ENCODE measurements at places on chromosomes 6 and 20.

DNA sequence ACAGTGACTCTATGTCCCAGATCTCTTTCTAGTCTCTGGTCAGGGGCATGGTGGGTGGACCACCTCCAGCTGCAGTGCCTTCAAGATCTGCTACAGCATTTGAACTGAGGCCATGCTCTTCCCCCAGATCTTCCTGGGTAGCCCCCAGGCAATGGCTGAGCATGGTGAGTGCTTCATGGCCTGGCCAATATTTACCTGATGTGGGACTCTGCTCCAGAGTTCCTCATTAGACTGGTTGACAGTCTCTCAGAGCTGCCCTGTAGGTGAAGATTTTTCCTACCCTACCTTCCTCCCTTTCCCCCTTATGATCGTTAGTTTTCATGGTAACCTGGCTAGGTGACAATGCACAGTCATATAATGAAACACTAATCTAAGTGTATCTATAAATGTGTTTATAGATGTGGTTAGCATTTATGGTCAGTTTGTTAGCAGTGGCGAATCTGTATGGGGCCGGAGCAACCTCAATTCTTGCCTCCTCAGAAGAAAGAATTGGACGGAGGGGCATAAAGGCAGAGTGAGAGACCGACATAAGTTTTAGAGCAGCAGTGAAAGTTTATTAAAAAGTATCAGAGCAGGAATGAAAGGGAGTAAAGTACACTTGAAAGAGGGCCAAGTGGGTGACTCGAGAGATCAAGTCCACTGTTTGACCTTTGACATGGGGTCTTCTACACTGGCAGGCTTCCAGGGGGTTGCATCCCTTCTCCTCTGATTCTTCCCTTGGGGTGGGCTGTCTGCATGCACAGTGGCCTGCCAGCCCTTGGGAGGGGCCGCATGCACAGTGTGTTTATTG lies 256.3 kb downstream of the CD83 start:
- DNase-seq: no peak

GRCh38 chr6:33783781-33784520 lies 5.0 kb downstream of the LEMD2 start:
- DNase-seq: no peak

DNA sequence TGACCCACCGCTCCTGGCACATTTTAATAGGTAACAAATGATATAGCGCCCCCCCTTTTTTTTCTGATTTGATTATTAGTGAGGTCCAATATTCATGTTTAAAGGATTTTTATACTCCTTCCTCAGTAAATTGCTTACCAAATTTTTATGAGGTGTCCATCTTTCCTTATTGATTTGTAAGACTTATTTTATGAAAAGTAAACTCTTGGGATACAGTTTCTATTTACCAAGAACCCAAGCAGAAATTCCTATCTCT lies 25.1 kb downstream of the TRIM27 start:
- DNase-seq: no peak

GRCh38 chr6:134675110-134676054 lies 274.5 kb downstream of the ALDH8A1 start:
- no peak for DNase-seq

- no peak for DNase-seq
Observed at GRCh38 chr20:1241456-1241855, 15.6 kb downstream of the RAD21L1 start.

DNA sequence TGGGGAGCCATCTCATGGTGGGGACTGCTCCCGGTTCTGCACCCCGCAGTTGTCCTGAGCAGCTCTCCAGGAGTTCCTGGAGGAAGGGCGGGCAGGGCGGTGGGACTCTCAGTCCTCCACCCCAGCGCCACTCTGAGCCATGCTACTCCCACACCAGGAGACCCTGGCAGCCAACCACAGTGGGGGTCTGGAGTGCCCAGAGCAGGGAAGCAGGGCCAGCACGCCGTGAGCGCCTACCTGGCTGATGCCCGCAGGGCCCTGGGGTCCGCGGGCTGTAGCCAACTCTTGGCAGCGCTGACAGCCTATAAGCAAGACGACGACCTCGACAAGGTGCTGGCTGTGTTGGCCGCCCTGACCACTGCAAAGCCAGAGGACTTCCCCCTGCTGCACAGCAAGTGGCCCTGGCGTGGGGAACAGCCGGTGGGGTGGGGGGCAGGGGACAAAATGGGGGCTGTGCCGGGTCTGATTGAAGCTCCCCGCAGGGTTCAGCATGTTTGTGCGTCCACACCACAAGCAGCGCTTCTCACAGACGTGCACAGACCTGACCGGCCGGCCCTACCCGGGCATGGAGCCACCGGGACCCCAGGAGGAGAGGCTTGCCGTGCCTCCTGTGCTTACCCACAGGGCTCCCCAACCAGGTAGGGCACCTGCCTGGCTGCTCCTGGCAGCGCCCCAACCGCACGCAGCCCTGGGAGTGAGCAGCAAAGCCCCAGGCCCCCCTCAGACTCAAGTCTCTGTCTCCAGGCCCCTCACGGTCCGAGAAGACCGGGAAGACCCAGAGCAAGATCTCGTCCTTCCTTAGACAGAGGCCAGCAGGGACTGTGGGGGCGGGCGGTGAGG lies 1.6 kb upstream of the TNFRSF6B start:
- DNase-seq: no peak

DNA sequence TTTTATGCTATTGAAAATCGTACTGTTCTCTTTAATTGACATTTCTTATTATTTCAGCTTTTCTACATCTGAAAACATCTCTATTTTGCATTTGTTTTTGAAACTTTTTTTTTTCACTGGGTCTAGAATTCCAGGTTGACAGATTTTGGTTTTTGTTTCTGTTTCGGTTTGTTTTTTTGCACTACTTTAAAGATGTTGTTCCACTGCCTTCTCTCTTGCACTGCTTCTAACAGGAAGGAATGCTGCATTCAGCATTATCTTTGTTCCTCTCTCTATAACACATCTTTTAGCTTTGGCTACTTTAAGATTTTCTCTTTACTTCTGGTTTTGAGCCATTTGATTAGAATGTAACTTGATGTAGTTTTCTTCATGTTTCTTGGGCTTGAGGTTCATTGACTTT lies 20.1 kb upstream of the SLC17A1 start:
- DNase-seq: no peak

DNA sequence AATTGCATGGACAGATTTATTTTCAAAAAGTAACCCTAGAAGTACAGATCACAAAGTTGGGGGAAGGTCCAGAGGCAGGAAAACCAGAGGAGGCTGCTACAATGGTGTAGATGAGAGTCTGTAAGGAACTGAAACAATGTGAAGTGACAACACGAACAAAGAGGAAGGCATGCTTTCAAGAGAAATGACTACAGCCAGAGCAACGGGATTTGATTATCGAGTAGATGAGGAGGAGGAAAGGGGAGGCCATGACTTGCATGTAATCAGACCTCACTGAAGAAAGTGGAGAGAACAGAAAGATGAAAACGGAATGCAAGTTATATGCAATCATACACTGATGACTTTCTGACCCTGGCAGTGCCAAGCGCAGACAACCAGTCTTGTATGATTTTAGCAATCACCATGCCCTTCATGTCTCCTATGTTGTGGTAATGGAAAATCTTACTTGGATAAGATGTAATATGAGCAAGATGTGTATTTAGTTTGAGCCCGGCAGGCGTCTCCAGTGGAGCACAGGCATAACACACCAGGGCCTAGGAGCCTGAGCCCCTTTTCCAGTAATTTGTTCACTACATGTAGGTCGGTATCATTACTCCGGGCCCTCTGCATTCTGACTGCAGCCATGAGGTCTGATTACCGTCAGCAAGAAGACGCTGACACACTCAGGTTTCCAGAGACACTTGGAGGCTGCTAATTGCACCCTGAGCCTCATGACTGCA lies 34.0 kb upstream of the FAM83C start:
- DNase-seq: no peak

GRCh38 chr6:74928203-74928602 lies 277.6 kb downstream of the COL12A1 start:
- no peak for DNase-seq

DNA sequence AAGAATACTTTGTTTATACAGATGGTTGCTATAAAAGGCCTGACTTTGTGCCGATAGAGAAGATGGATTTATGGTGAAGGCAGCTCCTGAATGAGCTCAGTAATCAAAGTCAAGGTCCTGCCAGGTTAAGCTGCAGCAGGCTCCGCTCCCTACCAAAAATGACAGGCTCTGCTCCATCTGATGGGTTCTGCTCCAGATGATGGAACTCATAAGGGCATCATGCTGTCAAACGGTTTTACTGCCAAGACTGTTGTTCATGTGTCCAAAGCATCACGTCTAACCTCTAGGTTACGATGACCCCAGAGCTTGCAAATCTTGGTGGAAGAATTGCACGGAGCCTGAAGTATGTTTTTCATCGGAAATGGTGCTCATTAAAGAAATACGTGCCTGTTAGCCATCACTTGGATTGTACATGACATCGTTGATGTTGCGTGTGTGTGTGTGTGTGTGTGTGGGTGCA lies 19.2 kb upstream of the PTGIS start:
- DNase-seq: no peak

DNA sequence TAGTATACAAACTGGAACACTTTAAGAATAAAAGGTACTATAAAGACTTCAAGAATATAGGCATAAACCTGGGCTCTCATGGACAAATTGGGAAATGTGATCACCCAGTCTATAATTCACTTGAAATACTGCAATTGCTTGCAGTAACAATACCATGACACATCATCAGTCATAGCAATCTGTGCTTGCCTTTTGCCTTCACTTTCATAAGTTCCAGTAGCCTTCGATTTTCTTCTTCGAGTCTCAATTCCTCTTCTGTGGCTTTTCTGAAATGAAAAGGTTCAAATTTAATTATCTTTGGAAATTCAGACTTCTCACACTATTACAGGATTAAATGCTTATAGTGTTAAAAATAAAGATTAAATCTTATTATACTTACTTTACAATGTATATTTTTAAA lies 96.3 kb upstream of the ZBTB24 start:
- peak; percentile 3 for DNase-seq

- DNase-seq: no peak
Observed at GRCh38 chr6:149065658-149066556, 251.6 kb upstream of the TAB2 start.

DNA sequence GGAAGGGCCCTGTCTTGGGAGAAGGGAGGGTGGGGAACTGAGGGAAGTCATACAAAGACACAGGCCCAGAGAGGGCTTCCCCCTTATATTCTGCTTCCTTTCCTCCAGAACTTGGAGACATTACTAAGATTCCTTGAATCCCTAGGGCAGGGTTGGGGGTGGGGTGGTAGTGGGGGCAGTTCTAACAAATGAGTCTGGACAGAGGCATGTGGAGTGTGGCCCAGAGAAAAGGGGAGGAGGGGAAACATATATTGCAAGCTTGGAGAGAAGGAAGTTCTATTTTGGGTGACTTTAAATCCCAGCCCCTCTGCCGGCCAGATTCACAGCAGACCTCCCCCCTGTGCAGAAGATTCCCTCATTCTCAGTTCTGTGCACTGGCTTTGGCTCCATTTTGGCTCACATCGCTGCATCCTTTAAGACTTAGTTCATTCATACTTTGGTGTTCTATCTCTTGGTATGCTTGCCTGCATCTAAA lies 43.7 kb downstream of the DAAM2 start:
- no peak for DNase-seq

DNA sequence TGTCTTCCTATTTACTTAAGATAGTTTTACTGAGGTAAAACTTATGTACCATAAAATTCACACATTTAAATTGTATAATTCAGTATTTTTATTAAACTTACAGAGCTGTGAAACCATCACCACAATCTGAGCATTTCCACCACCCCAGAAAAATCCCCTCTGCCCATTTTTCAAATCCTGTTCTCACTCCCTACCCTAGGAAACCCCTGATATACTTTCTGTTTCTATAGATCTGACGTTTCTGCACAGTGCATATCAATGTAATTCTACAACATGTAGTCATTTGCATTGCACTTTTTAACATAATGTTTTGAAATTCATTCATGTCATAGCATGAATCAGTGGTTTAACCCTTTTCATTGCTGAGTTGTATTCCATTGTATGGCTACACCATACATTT lies 96.7 kb upstream of the OPRM1 start:
- DNase-seq: no peak

GRCh38 chr6:77038807-77039206 lies 424.5 kb downstream of the HTR1B start:
- DNase-seq: no peak

DNA sequence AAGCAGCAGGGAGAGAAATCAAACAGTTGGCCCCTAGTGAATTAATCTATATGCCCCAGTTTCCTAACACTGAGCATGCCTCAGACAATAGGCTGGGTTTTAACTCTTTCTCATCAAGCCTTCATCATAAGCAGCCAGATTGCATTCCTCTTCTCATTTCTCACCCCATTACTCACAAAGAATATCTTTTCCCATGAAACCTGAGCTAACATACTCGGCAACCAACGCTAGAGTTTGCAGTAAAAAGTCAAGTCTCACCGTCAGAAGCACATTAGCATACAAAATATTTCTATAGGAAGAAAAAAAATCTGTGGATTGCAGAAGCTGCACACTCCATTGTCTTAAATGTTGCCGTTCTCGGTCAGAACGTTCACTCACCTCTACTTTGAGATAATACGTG lies 429.9 kb upstream of the ARID1B start:
- no peak for DNase-seq

GRCh38 chr20:23645575-23645974 lies 7.8 kb upstream of the CST3 start:
- no peak for DNase-seq

GRCh38 chr20:23533161-23533560 lies 35.1 kb downstream of the CST9L start:
- DNase-seq: no peak

DNA sequence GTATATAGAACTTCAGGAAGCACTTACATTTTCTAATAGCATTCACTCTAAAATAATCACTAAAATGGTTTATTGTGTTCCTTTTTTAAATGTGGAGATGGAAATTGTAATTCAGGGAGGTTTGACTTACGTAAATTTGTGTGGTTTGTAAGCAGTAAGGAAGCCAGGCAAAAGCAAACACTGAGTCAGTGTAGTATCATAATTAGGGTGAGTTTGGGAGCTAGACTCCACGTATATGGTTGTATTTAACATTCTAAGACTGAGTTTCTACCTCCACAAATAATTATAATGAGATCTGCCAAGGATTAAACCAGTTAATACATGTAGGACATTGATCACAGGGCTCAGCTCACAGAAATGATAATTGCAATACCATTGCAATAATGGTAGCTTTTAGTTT lies 425.5 kb downstream of the CBLN4 start:
- no peak for DNase-seq

- no peak for DNase-seq
Observed at GRCh38 chr20:38471987-38472512, 593 bp upstream of the RALGAPB start.

DNA sequence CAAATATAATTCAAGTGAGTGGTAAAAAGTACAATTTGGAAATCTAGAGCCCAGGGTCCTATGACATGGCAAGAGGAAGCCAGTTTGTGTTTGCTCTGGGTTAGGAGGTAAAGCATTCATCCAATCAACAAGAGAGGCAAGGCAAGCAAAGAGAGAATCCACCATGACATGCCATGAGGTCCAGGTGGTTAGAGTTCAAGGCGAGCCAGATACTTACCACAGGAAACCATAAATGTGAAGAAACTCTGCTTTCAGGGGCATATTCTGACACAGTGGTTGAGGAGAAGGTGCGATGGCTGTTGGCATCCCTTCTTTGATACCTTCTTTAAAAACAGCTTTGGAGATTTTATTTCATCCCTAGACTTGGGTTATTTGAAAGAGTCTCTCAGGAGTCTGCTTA lies 193.8 kb upstream of the MAN1A1 start:
- DNase-seq: no peak

Measured in renal cortical epithelial cell (primary cell).